ENCODE measurements at places on chromosomes 16 and 17.

DNA sequence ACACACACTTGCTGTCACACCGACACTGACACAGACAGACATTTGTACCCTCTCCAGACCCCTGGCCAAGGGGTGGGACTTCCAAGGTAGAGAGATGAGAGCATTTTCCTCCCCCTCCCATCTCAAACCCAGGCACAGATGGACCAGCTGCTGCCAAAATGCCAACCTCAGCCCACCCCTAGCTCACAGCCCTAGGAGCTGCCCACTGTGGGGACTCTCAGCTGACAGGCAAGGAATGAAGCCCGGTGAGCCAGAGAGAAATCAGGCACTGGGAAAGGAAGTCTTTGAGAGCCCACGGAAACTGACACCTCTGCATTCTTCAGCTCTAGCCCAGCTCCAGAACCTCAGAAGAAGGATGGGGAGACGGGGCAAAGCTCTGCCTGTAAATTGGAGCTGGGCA is 2.8 kb downstream of the ETV4 start:
- no peak for DNase-seq

DNA sequence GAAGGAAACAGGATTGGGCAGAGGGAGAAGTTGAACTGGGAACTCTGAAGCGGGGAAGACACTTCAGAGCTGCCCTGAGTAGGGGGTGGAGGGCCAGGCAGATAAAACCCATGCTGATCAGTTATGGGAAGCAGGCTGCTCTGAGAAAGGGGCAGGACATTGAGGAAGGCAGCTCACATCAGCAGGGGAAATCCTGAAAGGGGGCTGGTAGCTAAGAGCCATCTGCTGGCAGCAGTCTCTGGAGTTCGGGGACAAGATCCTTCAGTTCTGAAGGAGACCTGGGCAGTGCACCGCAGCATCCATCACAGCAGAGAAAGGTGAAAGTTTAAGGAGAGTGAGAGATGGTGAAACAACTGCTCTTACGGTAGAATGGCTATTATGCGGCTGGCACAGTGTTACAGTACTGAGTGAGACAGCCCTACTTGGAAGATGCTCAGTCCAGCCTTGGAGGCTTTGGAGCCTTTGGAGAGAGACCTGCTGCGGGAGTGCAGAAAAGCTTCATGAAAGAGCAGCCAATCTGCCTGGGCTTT is 5.4 kb upstream of the KIF18B start:
- no peak for DNase-seq

DNA sequence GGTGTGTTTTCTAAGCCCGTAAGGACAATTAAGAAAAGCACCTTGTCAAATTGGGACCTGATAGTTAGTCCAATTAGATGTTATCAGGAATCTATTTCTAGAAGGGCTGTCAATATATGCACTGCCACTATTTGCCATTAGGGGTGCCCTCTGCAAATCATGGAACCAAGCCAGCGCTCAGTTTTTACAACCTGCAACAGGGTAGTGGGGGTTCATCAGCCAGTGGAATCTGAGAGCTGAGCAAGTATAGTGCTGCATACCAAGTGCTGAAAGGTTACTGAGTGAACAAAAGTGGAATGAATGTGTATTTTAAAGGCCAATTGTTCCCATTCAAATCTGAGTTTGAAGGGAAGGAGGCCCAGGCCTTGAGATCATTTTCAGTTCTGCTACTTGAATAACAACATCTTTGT is 10.4 kb downstream of the PRR11 start:
- no peak for DNase-seq

DNA sequence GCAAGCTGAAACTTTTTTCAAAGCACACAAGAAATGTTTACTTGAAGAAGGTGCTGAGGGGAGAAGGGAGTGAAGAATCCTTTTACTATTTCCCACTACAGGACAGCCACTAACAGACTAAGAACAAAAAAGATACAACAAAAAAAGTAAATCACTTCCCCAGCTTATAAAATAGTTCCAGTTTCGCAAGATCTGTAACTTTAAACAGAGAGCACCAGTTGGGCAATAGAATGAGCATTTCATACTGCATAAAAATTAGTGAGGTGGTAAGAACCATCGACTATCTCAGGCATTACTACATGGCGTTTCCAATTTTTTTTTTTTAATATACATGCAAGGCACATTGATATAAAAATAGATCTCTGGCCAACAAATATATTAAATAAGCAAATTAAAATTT is 11.1 kb downstream of the CRYBA1 start:
- DNase-seq, result no peak

DNA sequence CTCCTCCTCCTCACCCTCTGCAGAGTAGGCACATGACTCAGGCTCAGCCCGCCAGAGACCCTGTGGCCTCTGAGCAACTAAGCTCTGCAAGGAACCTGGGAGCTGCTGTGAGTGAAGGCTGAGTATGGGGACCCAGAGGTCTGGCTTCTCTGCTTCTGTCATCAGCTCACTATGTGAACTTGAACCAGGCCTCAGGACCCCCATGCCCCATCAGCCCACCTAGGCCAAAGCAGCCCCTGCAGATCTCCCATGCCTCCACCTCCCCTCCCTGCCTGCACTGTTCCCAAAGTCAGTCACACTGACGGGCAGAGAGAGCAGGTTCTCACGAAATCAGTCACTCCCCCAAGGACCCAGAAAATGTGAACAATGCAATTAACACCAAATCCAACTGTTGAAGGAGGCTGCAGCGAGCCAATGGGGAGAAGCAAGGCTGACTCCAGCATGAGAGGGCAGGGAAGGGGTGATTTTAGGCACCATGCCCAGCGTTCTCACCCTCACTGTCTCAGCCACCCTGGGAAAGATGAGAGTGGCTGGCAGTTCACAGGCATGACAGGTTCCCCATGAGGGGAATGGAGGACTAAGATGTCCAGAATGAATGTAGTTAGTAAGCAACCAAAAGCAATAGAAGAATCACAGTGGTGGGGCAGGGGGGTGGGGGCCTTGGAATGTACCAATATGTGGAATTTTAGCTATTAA is 60.6 kb downstream of the BEAN1 start:
- DNase-seq, result no peak

DNA sequence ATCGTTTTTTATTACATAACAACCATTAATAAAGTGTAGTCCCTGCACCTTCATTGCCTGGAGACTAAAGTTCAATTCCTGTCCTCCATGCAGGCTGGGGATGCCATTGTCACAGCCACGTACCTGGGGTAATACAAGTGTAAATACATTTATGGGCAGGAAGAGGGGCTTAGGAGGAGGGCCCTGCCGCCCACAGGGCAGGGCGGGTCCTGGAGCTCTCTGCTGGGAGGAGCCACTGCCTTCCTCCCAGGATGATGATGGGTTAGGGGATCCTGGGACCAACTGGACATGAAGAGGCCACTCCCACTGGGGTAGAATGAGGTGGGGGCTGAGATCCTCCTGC is 44.1 kb upstream of the SLC38A10 start:
- DNase-seq, result no peak

DNA sequence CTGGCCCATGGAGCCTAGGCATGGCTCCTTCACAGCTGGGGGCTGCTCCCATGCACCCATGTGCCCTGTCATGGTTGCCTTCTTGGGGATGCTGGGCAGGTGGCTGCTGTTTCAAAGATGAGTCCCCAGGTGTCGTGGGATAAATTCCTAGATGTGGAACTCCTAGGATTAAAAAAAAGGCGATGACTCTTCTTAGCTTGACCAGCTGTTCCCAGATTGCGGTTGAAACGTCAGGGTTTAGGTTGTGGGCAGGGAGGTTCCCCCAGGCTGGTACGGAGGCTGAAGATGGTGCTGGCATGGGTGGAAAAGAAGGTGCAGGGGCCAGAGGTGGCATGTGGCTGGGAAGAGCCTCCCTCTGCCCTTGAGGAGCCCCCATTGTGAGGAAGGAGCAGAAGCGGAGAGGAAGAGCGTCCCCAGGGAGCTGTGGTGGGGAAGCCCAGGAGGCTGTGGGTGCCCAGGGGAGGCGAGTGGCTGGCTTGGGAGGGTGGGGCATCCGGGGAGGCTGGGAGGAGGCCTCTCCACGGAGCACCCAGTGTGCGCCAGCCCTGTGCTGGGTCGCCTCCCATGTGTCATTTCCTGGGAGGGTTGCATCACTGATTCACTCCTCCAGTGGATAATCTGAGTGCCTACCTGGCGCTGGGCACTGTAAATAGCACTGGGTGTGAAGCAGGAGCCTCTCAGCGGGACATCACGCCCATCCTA is 7.5 kb upstream of the KCNJ12 start:
- DNase-seq, result no peak

DNA sequence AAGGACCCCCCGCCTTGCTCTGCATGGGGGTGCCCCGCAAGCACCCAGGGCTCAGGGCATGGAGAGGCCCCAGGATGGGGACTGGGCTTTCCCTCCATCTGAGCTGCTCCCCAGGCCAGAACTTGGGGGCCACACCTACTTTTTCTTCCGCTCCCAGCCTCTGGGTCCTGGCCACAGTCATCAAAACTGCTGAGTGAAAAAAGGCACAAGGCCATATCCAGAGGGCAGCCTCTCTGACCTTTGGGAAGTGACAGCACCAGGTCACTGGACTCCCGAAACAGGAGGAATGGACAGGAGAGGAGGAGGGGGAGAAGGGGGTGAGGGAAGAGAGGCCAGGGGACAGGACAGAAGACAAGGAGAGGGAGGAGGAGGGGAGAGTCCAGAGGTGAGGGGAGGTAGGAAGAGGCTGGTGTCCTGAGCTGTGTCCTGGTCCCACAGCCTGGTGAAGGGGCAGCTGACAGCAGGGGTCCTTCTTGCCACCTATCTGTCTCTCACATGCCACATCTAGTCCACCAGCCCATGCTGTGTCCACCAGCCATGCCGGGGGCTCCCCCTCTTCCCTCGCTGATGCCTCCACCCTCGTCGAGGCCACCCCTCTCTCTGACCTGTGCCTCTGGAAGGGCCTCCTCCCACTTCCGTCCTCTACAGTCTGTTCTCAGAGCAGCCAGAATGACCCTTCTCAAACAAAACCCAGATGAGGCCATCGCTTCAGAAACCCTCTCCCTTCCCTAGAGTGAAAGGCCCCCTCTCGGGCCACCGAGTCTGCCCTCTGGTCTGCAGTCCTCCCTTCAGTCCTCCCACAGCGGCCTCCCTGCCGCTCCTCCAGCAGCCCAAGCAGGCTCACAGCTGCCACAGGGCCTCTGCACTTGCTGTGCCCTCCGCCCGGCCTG is 73.9 kb upstream of the TOB1 start:
- no peak for DNase-seq

GRCh38 chr17:19567216-19568015 is 33.8 kb downstream of the SLC47A1 start:
- DNase-seq, result no peak

GRCh38 chr17:40937384-40937819 is at the start of gene KRT23:
KRT23 (minus strand) TSS chr17:40937646; CDS start chr17:40936603, 1,043 bp downstream.
- DNase-seq, result no peak

GRCh38 chr16:70800311-70800710 is 647 bp downstream of the VAC14 start:
- DNase-seq, result no peak

DNA sequence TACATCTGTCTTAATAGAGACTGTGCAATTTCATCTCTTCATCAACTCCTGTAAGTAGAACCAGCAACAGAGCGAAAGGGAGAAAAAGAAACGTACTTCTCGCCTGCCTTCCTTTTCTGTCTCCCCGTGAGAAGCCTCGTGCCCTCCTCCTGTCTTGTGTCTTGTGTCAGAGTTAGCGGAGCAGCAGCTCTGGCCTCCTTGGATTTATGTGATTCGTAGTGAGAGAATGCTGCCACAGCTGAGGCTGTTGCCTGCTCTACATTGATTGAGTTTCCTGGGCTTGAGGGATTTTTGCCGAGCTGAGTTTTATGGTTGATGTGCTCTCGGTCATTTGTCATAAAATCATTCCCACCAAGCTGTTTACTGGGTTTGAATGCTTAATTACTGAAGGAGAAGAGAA is 579.1 kb upstream of the RBFOX1 start:
- no peak for DNase-seq

DNA sequence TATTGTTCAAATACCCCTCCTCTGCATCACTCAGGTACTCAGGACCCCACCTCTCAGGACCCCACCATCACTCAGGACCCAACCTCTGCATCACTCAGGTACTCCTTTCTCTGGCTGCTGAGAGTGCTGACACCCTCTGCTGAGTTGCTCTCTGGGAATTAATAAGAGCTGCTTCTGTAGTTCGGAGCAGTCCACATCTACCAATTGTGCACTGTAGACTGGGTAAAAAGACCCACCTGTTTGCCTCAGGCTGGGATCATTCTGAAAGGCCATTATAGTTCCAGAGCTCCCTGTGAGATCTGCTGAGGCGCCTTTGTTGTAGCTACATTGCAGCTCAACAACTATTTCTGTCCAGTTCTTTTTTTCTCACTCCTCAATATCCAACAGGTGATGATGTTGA is 276.3 kb upstream of the MYOCD start:
- no peak for DNase-seq

- no peak for DNase-seq
These were observed 12.5 kb downstream of the CALCOCO2 start for GRCh38 chr17:48843187-48843900.

DNA sequence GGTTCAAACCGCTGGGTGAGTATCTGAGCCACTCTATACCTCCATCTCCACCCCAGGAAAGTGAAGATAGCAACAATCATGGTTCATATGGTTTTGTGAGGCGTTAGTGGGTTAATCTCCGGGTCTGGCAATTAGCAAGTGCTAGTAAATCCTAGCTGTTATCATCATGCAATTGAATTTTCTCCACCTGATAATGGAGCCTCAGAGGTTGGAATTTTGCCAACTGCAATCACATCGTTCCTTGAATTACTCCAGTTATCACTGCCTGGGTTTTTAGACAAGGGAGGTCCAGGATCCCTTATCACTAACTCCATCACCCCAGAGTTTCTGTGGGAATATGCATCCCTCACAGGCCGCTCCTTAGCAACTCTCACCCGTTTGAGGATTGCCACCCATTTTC is 311.5 kb downstream of the RBFOX1 start:
- no peak for DNase-seq

- DNase-seq, result no peak
These were observed 414 bp downstream of the NARF start for GRCh38 chr17:82458885-82459424.

DNA sequence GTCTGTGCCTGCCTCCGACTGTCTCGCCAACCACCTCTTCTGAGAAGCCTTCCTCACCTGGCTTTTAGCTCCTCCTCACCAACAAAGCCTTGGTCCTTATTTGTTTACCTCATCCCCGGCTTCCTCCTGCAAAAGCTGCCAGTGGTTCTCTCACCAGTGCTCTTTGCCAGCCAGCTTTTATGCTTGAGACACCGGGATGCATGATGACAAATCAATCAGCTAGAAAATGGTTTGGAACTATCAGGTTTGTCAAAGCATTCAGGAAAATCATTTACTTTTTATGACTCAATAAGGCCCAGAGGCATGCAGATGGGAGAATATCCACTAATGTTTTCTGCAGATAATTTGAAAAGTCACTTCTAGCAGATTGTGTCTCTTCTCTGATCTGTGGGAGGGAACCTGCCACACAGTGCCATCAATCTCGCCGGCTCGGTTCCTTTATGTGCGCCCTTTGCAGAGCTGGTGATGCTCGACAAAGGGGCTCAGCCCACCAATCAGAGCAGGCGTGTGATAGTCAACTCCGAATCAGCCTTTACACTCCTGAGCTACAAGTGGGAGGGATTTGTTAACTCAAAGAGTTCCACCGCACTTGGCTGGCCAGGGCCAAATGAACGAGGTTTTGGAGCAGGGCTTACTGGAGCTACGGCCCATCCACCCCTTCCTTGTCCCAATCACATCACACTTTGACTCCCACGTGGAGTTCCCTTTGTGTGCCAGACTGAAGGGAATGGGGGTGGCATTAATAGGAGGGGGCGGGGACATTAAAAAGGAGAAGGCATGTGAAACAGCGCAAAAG is 85.8 kb downstream of the MRC2 start:
- peak; percentile 78 for DNase-seq

GRCh38 chr16:88577166-88577565 is 7.0 kb downstream of the ZC3H18 start:
- DNase-seq, result no peak

- no peak for DNase-seq
These were observed 201.6 kb downstream of the HS3ST4 start for GRCh38 chr16:25893332-25893731.

All from left hindlimb (tissue), 1 donor.